ENCODE measurements at places on chromosomes 7 and 10.

GRCh38 chr10:81031774-81032173 lies 494.1 kb downstream of the SH2D4B start:
- DNase-seq: no peak

GRCh38 chr10:29783201-29783947 lies 148.6 kb upstream of the SVIL start:
- no peak for DNase-seq

DNA sequence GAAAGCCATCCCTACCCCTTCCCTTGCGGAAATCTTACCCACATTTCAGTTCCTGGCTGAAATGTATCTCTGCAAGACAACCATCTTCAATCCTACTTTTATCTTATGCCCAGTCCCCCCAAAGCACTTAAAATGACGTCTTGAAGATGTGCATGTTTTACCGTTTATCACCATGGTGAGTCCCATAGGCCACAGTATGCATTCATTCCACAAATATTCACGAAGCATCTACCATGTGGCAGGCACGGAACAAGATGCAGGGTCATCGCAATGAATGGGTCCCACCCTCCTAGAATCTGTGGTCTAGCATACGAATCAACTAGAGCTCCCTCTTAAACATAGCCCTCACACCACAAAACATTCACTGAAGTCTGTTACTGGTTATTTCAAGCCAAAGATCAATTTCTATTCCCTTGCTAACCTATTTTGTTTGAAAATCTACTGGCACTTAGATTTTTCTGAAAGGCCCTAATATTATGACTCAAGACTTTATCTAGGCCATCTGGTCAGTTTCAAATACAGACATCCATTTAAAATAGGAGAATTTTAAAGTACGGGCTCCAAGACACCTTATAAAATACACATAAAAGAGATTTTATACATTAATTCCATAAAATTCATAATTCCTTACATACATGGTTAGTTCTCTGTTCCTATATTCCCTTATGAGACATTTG lies 99.4 kb downstream of the PARD3 start:
- no peak for DNase-seq

- DNase-seq: no peak
Observed at GRCh38 chr7:155844526-155844925, 32.3 kb upstream of the SHH start.

DNA sequence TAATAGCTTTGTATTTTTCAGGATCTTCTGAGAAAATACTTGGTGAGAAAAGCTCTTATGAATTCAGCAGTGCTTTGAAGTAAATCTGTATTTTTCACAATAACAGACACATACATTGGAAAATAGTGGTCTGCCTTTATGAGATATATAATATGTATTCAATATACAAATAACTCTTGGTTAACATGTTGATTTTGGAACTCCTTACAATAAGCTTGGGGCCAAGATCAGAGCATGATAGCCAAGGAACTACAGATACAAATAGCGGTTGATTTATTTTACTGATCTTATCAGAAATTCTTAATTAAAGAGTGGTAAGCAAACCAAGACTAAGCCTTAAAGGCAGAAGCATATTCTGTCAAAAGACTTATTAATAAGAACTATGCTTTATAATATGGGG lies 24.5 kb upstream of the NXPH1 start:
- no peak for DNase-seq

DNA sequence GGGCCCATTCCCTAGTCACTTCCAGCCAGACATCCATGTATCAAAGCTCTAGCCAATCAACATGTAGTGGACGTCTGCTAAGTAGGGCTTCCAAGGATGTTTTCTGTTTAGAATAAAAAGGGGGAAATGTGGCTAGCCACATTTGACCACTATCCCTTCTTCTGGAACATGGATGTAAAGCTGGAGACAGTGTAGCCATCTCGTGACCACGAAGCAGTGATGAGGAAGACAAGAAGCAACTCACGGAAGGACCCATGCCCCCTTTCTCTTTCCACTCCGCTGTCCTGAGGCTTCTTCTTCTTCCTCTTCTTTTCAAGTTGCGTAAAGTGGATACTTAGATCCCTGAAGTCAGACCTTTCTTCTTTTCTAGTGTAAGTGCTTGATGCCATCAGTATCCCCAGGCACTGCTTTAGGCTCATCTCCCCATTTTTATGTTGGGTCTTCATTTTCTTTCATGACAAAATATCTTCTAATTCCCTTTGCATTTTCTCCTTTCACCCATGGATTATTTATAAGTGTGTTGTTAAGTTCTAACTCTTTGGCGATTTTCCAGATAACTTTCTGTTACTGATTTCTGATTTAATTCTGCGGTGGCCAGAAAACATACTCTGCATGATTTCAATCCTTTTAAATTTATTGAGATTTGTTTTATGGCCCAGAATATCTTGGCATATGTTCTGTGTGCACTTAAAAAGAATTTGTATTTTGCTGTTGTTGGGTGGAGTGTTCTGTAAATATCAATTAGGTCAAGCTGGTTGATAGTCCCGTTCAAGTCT lies 594.5 kb downstream of the SDK1 start:
- no peak for DNase-seq

DNA sequence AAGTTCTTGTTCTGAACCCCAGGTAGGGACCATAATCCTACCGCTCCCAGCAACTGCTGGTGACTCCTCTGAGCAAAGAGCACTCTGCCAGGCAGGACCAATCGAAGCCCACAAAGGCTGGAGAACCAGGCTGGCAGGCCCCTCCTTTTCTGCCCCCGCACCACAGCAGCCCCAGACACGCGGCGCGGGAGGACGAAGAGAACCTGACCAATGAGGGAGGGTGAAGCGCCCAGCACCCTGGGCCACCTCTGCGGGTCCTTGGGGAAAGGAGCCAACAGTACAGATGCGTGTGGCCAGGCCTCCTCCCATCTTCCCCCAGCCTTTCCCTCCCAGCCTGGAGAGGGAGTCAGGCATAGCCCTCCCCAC lies 25.9 kb downstream of the CTBP2 start:
- no peak for DNase-seq

- DNase-seq: no peak
Observed at GRCh38 chr10:121132273-121132672, 281.1 kb downstream of the WDR11 start.
